ENCODE measurements at places on chromosomes 7 and 10. TPM values are rescaled to one million over a fixed set of nuclear protein-coding genes. Genes with fewer than 3 reads are reported as not detected.

The OR2A5 gene
- polyA plus RNA-seq, result not detected

The CNPY1 gene
- 0.25 TPM for polyA plus RNA-seq

The NPFFR1 gene
- polyA plus RNA-seq, result 2.6 TPM

The MARVELD1 gene
- 21.9 TPM for polyA plus RNA-seq

The CYP3A7 gene
- not detected for polyA plus RNA-seq

Measured in testis (tissue), 5 donors.